ENCODE measurements at places on chromosomes 1 and 21.

DNA sequence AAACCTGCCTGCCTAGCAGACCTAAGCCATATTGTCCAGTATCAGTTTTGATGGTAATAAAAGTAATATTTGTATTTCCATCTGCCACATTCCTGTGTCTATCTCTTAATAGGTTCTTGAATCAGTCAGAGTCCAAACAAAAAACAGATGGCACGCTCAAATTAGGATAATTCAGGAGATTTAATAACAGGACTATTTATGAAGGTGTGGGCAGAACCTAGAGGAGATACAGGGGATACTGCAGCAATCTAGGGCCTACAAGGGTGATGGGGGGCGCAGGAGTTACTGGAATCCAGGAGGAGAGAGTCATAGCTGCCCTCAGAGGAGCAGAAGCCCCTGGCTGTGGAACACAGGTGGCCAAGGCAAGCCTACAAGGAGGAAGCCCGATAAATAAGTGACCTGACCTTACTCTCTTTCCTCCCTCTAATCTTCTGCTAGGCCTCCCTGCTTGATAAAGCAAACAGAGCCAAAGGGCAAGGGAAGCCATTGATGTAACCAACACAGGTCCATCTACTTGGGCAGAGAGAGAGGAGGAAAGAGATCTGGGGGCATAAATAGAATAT, 11.9 kb upstream of the HYI start:
- no peak for DNase-seq

GRCh38 chr1:204834336-204834735, 36.3 kb upstream of the NFASC start:
- DNase-seq = no peak

- DNase-seq = no peak
Measured at GRCh38 chr1:2195785-2196184, 1.2 kb upstream of the FAAP20 start.

- DNase-seq = no peak
Measured at GRCh38 chr1:241631674-241632073, 8.5 kb downstream of the CHML start.

GRCh38 chr1:67420835-67421492, 9.2 kb downstream of the SERBP1 start:
- no peak for DNase-seq

GRCh38 chr21:36973986-36974850, 7.7 kb upstream of the HLCS start:
- DNase-seq = no peak

DNA sequence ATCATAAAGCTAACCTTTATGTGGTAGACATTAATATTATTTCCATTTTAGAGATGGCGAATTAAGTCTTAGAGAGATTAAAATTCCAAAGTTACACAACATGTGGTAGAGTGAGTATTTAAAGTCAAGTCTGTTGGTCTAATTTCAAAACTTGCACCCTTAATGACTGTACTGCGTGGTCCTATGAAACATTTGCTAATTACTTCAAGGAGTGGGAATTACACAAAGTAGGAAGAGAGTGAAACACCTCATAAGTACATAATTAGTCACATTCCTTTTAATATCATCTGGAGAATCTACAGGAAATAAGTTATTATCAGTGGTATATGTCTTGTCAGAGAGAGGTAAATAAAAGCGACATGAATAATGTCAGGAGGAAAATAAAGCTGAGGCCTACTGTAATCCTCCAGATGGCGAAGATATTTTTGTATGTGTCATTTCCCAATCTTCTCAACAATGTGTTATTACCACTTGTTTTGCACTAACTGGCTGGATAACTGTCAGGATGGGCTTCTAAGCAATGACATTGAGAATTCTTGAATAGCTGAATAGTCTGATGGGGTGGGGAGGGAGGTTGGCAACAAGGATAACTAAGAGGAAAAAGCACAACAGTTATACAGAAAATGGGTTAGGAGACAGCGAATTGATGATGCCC, 95.5 kb downstream of the TNFSF18 start:
- no peak for DNase-seq

GRCh38 chr1:34742667-34743270, 12.1 kb upstream of the GJB5 start:
- peak; percentile 67 for DNase-seq

Data from DMS153 (cell line).